ENCODE measurements at places on chromosomes 16 and 17.

DNA sequence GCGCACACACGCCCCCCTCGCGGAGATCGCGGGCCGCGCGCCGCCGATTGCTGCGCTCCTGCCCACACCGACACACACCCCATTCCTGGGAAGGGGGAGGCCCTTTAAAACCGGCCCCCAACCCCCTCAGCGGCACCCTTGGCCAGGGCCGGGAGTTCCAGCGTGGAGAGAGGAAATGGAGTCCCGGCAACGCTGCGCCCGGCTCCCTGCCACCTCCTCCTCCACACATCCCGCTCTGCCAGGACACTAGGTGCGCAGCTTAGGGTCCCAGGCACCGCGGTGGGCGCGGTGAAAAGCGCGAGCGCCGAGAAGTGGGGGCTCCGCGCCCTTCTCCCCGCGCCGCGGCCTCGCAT is 397 bp downstream of the CDC42EP4 start:
- DNase-seq, result no peak

- no peak for DNase-seq
Observed at GRCh38 chr16:59892376-59892775, 1158.3 kb upstream of the GOT2 start.

GRCh38 chr17:35807371-35808144 is 1.7 kb upstream of the TAF15 start:
- DNase-seq, result no peak

GRCh38 chr17:14926526-14927122 is 338.5 kb downstream of the PMP22 start:
- peak; percentile 31 for DNase-seq

- no peak for DNase-seq
Observed at GRCh38 chr17:58873926-58874325, 118.3 kb downstream of the PPM1E start.

- DNase-seq, result no peak
Observed at GRCh38 chr17:5800131-5800530, 215.8 kb upstream of the NLRP1 start.

GRCh38 chr17:43611230-43611969 is 50.3 kb downstream of the MEOX1 start:
- DNase-seq, result no peak

DNA sequence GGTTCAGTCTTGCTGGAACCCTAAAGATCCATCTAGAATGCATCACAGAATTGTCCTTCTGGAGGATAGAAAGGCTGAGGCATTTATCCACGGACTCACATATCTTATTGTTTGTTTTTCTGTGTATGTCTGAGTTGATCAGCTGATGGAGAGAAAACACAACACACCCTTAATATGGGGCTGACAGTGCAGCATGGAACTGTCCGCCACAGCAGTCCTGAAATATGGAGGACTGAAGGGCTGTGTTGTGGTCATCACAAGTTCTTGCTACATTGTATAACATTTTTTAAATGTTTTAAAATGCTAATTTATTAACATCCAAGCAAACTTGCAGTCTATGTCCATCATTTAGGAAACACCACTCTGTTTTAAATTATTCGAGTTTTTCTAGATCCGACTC is 448.9 kb upstream of the ERCC4 start:
- no peak for DNase-seq

DNA sequence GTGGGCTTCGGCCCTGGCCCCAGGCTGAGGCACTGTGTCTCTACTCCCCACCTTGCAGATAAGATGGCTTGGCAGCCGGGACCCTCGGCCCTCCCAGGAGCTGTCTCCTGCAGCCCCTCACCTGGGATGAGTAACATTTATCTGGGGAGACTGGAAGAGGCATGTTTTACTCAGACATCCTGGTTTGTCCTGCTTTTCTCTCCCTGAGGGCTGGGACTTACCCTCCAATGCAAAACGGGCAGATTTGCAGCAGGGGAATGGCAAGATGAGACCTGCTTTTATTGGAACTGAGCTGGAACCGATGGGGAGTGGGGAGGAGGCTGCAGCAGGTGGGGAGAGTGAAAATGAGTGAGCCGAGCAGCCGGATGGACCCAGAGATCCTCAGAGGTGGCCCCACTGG is 27.3 kb upstream of the UBE2G1 start:
- DNase-seq, result no peak

DNA sequence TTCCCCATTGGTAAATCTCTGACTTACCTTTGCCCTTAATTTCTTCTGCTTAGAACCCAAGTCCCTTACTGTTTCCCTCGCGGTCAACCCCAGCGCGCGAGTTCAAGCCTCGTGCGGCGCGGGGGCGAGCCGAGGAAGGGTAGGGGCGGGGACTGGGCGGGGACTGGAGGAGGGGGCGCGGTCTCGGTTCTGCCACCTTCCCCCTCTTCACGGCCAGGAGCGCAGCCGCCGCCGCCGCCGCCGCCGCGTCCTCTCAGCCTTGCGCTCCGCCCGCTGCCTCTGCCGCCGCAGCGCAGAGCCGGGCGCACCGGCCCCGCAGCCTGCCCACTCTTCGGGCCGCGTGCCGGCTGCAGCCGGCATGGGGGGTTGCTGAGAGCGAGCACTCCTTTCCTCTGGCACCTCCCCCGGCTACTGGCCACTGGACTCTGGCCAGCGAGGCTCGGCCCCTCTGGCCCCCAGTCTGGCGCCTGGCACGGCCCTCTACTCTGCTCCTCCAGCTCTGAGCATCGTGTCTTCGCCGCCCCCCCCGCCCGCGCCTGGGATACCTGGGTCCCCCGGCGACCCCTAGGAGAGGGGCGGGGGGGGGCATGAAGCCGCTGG is at the start of gene RAPGEFL1:
Gene RAPGEFL1 (plus strand): TSS at position 196 of the 600 bp plus-strand sequence. CDS start 392 bp downstream, at position 588.
- peak; percentile 72 for DNase-seq

DNA sequence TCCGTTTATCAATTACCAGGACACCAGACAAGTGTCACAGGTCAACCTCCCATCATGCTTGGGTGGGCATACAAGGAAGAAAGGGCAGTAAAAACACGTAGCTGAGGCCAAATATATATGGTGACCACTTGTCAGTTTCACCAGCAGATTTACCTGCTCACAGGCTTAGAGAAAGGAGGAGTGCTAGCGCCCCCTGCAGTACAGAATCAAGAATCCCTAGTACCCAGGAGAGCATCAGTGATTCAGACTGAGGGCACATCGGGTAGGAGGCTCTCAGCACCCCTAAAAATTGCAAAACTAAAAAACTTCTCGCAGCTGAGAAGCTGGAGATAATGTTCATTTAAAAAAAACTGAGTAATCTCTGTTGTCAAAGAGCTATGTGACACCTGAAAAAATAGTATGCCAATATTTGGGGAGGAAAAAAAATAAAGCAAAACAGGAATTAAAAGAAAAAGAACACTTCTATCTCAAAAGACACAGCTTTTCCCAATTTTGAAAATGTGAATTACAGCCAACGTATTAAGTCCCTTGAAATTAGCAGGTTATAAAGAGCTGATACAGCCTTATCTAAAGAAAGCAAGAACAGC is 21.2 kb upstream of the MON1B start:
- no peak for DNase-seq

GRCh38 chr17:65830356-65830755 is 268.9 kb upstream of the AXIN2 start:
- DNase-seq, result no peak

DNA sequence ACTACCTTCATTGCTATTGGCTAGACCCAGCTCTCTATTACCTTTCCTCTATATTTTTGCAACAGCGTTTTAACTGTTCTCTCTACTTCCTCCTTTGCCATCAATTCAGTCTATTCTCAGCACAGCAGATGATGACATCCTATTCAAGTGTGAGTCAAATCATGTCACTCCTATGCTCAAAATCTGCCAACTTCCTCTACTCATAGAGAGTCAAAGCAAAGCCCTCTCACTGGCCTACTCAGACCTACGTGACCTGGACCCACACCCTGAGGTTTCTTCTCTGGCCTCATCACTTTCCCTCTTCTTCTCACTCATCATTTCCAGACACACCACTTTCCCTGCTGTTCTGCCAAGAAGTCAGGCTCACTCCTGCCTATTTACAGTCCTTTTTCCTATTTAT is 289.0 kb upstream of the AXIN2 start:
- DNase-seq, result no peak

- DNase-seq, result no peak
Observed at GRCh38 chr17:14712611-14713021, 411.7 kb downstream of the HS3ST3B1 start.
